Cerebellum (tissue), 4 donors: ENCODE measurements at places on chromosomes 3 and 15.

GRCh38 chr3:132231633-132232032 lies 85.6 kb upstream of the ACP3 start:
- DNase-seq = no peak

DNA sequence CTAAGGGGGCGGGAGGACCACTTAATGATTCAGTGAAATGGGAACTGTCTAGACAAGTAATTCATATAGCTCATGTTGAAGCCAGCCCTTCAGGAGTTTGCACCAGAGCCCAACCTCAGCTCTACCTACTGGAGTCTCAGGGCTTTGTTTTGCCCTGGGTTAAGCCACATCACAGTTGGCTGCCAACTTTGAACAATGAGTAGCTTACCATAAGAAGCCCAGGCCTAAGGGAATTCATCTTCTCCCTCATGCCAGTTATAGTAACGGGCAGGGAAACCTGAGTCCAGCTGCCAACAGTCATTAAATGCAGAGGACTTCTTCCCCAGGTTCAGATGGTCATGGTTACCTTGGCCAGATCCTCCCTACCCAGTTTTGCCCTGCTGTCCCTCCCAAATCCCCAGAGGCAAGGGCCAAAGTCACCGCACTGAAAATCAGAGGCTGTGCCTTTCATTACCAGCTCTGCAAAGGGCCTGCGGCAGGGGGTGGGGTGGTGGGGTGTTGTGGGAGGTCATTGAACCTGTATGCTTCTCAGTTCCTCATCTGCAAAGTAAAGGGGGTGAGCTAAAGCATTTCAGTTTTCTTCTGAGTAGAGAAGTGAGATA lies 302.2 kb upstream of the NR2E3 start:
- DNase-seq = no peak

- no peak for DNase-seq
These were observed 239.3 kb upstream of the C2CD4B start for GRCh38 chr15:62404194-62404985.

GRCh38 chr15:67512140-67512539 lies 8.8 kb upstream of the C15orf61 start:
- DNase-seq = no peak

DNA sequence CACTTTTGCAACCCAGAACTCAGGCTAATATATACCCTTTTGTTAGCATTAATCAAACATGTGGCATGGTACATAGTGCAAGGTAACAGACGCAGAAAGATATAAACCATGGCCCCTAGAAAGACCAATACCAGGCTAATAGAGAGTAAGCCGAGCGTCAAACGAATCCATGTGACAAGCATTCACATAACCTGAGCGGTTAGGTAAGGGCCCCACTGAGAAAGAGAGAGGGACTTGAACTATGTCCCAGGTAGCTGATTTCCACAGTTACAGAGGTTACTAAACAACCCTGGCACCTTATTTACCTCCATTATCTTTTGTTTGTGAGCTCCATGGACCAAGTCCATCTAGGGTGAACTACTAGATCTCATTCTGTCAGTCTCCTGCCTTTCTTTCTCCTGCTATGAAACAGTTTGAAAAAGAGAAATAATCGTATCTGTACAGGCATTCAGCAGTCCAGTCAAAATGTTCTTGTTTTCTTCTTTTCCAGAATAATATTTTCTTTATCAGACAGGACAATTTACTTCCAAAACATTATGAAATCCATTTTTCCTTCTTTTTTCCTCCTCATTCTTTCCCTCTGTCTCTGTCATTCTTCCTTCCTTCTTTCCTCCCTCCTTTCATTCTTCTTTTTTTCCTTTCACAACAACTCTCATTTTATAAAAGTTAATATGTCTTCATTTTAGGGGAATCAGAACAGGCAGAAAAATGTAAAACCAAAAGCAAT lies 30.5 kb upstream of the TNFSF10 start:
- no peak for DNase-seq
